T1000 (cell line): ENCODE measurements at places on chromosomes 7 and 10.
A peak's percentile ranks its signal among the peaks of the same experiment; 100 is the strongest.

DNA sequence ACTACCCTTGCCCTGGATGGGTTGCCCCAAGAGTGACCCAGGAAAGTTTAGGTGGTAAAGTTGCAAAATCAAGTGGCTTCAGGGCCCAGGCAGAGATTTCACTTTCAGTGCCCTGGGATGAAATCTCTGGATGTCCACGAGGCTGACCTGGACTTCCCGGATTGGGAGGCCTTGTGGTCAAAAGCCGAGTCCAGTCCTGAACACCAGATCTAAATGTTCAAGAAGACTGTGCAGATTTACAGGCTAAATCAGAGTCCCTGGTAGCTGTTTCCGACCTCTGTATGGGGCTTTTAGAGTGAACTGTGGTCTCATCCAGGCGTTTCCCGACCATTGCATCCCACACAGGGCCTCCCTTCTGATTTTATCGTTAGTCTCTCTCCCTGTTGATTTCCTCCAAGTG lies 95.3 kb downstream of the WDR11 start:
- no peak for DNase-seq

DNA sequence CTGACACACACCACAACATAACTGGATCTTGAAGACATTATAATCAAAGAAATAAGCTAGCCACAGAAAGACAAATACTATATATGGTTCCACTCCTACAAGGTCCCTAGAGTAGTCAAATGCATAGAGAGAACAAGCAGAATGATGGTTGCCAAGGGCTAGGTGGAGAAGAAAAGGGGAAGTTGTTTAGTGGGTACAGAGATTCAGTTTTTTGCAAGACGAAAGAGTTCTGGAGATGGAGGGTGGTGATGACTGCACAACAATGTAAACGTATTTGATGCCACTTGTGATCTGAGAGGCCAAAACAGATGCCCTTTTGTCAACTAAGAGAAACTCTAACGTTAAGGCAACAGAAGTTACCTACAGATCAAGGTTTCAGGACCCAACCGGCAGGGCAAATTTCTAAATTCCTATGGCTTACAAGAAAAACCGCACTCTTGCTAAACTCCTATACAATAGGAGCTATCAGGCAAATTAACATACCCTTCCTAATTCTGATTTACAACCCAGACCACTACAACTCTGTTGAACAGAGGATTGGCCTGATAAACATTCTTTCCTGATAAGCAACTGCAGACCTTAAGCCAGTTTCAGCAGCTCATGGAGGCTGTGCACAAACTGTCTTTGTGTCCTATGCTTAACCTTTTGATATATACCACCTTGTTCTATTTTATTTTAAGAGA lies 69.0 kb downstream of the FAM107B start:
- no peak for DNase-seq

GRCh38 chr10:73768881-73769280 lies 13.0 kb upstream of the CHCHD1 start:
- DNase-seq: no peak

DNA sequence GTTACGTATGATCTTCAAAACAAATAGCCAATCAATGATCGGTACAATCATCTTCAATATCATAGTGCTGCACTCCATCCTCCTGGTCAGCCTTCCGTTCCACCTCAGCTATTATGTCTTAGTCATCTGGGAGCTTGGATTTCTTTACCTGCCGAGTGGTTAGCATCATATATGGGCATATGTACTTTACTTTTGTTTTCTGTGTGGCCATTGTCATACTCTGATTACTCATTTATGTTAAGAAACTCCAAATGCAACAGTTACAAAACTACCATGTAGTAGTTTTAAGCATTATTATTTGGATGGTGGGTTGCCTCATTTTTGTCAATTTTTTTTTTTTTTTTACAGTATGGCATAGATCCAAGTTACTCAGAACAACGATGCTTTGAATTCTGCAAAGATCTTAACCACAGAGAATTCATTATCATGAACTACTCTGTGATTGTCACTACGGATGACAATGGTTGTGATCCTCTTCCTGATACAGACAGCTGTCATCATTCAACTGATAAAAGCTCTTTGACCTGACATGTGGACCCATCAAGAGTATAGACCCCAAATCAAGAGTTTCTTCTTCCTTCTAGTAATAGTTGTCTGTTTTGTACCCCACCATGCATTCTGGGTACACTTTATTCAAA lies 52.1 kb upstream of the NME8 start:
- DNase-seq: no peak

DNA sequence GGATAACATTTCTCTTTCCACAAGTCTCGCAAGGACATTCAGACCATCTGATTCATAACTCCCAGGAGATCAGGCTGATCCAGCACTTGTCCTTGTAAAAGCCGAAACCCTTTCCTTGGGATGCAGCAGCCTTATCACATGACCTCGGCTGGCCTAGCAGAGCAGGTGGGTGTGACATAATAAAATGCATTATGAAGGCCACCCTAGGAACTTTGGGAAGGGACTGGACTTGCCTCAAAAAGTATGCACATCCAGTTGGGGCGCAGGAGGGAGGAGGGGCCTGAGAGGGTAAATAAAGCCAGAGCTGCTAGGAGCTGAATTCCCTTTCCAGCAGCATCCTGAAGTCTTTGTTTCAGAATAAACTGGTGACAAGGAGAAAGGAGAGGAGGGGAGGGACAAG lies 260.8 kb downstream of the SNX13 start:
- DNase-seq: peak; percentile 23

DNA sequence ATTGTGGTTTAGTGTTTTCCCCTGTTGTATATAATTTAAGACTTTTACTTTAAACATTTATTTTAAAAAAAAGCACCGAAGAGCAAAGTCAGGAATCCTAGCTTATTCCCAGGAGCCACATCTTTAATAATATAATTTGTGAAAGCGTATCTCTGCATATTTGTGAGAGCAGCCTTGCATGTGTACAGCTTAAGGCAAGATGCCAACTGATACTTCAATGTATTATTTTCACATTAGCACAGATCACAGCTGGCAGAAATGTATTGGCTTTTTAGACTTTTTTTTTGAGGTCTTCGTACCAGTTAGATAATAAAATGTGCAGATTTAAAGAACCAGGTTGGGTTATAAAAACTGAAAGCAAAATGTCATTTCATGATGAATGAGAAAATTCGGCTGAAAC lies 845.7 kb upstream of the POT1 start:
- DNase-seq: no peak

- DNase-seq: no peak
Observed at GRCh38 chr7:44185729-44186128, 3.5 kb downstream of the GCK start.

DNA sequence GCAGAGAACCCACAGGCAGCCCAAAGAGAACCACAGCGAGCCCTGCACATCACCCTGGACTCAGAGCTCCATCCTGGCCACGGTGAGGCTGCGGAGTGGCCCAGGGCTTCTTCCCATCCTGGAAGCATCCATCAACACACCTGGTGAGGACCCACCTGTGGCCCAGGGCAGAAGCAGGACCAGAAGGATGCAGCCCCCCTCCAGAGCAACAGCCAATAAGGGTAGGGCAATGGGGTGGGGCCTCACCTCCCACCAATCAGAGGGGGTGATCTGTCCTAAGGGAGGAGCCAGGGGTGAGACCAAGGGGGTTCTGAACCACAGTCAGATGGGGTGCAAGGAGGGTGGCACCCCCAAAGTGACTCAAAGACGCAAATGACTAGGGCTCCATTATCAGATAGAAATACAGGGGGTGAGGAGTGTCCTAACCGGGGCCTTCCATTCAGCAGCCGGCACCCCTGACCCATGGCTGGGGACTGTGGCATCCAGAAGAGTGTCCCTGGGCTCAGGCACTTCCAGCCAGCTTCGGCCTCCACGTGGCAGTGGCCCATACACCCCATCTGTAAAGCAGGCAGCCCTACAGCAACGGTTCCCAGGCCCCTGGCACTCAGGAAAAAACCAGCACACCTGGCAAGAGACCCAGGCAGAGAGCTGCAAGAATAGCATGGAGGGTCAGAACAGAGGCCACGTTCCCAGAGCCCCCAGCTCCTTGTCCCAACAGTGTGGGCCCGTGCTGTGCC lies 36.9 kb downstream of the STK32C start:
- DNase-seq: no peak

DNA sequence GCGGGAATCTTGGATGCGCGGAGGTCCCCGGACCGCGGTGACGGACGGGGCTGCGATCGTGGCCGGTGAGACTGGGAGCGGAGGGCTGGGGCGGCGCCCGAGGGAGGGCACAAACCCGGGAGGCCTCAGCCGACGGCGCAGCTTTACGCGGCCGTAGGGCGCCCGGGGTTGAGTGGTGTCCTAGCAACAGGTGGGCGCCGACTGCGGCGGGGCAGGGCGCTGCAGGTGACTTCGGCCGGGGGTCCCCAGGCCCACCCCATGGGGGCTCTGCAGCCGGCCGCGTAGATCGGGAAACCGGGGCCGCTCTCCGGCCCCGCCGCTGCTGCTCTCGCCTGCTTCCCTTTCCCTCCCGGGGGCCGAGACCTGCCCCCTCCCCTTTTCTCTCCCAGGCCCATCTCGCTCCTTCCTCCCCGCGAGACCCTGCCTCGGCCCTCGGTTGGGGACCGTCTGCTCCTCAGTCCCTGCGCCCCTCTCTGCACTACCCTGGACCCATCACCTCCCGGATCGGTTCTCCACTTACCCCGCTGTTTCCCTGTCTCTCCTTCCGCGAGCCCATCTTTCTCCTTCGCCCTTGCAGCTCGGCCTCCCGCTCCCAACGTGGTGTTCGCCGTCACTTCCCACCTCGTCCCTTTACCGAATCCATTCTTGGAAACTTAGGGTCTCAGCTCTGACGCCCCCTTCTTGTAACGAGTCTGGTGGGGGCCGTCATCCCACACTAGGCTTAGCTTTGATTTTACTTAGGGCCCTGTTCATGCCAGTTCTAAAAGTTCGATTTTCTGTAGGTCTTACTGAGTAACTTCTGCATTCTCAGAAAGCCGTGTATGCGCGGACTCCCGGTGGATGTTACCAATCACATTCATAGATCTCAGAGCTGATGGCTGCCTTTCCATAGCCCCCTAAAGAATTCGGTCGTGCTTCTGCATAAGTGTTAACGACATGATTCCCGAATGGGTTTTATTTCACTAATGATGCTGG lies 18.5 kb upstream of the ACBD5 start:
- DNase-seq: no peak

DNA sequence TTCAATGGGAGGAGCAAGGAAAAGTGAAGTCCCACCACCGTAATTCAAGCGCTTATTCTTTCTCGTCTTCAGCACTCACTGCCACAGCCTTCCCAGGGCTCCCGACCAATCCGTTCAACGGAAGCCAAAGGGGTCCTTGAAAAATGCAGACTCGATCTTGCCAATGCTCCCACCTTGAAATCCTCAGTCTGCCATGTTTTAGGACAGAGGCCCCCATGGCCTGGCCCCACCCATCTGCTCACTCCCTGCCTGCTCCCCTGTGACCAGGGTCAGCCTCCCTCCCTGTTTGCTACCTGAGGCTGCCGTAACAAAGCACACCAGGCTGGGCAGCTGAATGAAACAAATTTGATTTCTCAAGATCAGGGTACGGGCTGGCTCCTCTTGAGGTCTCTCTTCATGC lies 3.0 kb upstream of the DNAAF5 start:
- no peak for DNase-seq

- peak; percentile 32 for DNase-seq
Observed at GRCh38 chr7:16397501-16398145, 23.7 kb downstream of the CRPPA start.

DNA sequence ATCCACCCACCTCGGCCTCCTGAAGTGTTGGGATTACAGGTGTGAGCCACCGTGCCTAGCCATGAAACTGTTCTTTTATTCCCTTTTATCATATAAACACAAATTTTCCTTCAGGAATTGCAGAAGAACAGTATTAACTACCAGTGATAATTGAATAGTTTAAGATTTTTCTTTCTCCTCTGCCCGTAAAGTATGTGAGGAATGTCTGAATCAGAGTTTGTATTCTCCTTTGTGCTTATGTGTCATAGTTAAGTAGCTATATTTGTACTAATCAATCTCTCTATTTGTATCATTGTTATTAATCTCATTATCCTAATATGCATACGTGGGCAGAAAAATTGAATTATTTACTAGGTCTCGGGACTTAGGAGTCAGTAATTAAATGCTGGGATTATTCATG lies 83.6 kb downstream of the ZNF277 start:
- DNase-seq: no peak

DNA sequence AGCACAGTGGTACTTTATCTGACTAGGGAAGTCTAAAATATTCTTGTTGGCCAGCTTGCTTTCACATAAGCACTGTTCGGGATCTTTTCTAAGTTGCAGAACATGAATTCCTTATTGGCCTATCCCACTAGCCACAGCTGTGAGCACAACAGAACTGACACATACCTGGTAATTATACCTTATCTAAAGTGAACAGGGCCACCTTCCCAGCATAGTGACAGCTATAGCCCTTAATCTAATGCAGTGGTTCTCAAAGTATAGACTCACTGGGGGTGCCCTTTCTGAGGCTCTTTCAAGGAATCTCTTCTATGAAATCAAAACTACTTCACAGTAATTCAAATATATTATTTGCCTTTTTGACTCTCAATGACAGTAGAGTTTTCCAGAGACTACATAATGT lies 184.7 kb upstream of the KAT6B start:
- DNase-seq: no peak

DNA sequence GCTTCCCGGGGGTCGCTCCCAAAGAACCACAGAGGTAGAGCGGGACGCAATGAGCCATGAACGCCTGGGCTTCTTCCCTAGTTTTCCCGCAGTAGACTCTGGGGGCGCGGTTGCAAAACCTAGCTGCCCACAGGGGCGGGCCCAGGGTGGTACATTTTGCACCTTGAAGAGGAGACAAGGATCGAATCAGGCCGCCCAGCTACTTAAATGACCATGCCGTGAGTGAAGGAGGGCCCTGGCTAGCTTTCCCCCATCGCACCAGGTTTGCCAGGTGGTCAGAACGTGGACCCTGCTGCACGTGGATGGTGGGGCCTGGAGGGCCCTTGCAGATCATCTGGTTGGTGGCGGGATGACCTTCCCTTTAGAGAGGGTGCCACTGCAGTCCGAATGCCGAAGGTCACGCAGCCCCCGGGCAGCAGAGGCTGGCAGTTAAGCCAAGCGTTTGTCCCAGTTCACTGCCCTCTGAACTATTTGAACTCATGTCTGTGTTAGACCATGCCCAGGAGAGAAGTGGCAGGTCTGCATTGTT lies 604 bp upstream of the SHTN1 start:
- DNase-seq: no peak

DNA sequence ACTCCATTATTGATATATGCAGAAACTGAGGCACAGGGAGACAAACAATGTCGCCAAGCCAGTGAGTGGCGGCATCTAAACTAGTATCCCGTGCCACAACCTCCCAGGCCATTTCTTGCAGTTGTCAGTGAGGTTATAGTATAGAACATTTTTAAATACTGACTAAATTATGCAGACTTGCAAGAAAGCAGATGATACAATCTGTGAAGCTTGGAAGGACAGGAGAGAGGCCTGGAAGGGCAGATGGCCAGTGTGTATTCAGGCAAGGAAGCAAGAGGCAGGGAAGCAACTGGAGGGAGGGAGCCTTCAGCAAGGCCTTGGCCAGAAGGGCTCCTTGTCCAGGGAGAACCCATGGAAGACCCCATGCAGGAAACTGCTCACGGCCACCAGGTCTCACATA lies 110.3 kb upstream of the APBB1IP start:
- no peak for DNase-seq

DNA sequence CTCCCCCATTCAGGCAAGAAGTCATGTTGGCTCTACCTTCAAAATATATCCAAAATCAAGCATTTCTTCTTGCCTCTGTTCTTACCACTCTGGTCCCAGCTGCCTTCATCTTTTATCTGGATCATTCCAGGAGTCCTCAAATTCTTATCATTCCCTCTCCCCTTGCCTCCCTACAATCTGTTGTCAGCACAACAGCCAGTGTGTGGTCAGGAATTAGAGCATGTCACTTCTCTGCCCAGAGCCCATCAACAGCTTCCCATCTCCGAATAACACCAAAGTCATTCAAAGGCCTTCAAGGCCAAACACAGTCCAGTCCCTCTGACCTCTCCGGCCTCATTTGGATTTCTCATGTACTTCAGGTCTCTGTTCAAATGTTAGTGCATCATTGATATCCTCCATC lies 70.4 kb downstream of the DENND11 start:
- no peak for DNase-seq
